Cortex of kidney (tissue), 1 donor: ENCODE measurements at places on chromosomes 2 and 18.

DNA sequence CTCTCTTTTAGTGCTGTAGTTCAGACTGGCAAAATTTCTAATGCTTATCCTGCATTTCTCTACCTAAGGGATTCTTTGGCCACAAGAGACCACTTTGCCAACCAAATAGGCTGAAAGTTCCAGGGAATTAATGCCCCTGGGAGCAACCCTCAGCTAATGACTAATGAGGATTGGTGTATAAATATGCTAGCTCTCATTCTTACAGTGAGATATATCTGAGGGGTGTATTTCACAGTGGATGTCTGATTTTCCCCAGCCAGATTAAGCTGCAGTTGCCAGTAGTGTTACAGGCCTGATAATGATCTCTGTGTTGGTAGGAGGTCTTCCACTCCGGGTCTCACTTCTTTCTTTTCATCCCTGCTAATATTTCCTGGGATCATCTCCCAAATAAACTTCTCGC lies 90.4 kb downstream of the GULP1 start:
- no peak for DNase-seq

DNA sequence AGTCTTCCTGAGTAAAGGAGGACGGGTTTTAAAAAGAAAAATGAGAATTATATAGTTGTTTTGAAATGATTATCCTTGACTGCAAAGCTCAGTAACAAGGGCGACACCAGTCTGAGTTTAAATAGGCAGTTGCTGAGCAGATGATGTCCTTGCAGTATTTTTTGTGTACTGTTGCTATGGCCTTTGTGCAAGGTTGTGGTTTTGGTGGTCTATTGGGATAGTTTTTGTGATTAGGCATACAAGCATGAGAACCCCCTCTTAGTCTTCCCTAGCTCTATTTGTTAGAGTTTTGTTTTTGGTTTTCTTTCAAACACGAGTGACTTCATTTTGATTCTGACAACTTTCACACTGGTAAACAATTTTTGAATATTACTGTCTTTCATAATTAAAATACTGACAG lies 64.1 kb downstream of the TAF4B start:
- DNase-seq: no peak

DNA sequence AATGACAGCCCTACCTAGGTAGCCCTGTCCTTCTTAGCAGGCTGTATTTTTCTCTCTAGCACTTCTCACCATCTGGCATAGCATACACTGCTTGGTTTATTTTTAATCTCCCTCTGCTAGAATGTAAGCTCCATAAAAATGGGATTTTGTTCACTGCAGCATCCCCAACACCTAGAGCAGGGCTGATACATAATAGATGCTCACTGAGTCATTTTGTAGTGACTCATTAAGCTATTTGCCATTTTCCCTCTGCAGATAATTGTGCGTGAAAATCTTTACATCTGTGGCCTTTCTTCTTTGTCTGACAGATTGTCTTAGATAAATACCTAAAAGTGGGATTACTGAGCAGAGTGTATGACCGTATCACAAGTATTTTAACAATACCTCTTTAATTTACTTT lies 82.5 kb downstream of the CERS6 start:
- no peak for DNase-seq

GRCh38 chr2:201135386-201135785 lies 19.4 kb downstream of the CFLAR start:
- no peak for DNase-seq

GRCh38 chr2:1750933-1751766 lies 6.8 kb upstream of the PXDN start:
- DNase-seq: no peak

GRCh38 chr2:215409331-215410127 lies 26.3 kb downstream of the FN1 start:
- DNase-seq: no peak

DNA sequence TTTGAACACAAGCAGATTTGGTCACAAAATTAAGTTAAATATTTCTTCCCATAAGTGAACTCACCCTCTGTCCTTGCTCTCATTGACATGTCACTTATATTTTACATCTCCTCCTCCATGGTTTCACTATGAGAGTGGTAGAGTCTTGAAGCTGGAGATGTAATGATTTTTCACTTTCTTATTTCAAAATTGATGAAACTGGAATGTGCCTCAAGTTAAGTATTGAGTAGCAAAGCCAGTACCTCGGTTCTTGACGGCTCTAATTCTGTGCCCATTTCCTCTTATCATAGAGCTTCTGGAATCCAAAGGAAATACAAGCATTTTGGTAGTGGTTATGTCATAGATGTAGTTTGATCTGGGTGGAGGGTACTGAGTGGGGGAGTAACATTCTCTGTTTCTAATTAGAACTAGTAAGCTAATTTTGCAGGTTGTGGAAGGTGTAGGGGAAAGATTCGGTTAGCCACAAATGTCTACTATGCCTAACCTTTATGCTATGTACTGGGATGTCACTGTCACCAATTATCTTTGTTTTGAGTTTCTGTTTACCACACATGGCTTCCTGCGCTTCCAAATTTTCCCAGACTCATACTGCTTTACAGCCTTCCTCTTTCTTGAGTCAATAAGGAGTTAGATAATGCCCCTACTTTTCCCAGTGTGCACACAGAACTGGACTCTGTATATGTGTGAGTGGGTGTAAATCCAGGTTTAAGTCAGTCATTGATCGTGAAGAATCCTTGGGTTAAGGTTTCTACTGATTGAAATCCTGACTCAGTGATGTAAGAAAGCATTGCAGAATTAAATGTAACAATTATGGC lies 96.8 kb downstream of the DIS3L2 start:
- no peak for DNase-seq

- no peak for DNase-seq
Measured at GRCh38 chr2:239647052-239647819, 246.4 kb upstream of the HDAC4 start.

DNA sequence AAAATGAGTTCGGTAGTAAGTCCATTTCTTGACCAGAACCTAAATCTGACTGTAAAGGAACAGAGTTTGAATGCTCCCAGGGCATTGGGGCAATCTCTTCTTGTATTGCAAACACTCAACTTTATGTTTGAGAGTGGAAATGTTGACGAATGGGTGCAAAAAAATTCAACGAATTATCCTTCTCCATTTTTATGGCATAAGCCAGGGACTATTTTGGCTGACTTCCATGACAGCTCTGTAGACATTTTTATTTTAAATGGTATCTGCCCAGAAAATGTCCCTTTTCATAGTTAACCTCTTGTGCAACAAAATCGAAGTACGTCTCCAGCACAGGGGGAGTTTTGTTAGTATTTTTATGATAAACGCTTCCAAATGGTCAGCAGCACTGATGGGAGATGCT lies 3.7 kb downstream of the MLPH start:
- no peak for DNase-seq

DNA sequence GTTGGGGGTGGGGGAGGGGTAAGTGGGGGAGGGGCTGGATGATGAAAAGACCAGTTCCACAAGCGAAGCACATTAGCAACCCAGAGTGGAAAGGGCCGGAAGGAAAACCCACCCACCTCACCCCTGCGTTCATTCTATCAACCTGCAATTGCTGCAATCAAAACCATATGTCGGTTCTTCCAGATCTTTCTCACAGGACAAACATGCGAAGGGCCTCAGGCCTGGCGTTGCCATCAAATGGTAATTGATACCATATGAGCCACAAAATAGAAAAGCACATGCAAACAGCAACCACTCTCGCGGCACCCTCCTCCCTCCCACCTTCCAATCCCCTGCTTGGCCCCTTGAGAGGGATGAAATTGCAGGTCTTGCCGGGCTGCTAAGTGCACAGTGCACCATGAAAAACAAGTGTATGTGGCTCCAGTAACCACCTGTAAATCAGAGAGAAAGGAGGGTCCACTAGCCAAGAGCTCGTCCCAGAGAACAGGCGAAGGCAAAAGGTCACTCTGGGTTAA lies 287.5 kb downstream of the TCF4 start:
- DNase-seq: no peak
